Foreskin fibroblast (primary cell): ENCODE measurements at places on chromosomes 5 and 9.

DNA sequence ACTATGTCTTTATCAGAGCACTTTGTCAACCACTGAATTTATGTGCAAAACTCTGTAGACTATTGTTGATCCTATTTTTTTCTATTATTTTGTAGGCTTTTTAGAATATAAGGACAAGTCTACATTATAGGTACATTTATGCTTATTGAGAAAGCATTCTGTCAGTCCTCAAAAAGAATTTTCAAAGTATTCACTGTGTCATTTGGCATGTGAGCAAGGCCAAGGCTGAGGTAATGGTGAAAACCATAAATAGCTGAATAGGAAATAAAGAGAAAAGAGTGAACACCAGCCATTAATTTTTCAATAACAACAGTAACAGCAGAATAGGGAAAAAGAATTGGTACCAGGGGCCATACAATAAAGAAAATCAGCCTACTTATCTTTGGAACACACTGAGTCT is 21.0 kb downstream of the SKIC3 start:
- DNase-seq, result no peak

GRCh38 chr9:116844621-116845020 is 157.5 kb downstream of the TRIM32 start:
- no peak for DNase-seq

DNA sequence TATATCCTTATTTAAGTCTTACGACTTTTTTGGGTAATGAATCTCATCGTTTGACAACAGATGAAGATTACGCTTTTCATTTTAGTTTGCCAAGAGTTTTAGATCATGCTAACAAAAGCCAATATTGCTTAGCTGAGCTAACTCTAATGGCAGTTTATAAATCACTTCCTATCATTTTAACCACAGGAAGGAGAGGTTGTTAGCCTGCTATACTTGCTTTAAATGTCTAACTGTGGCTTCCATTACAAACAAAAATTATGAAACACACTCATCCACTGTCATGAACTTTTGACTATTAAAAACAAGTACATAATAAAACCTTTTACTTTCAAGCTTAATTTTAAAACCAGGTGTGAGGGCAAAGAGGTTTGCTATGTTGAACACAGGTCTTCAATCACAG is 53.7 kb upstream of the ANKH start:
- no peak for DNase-seq

DNA sequence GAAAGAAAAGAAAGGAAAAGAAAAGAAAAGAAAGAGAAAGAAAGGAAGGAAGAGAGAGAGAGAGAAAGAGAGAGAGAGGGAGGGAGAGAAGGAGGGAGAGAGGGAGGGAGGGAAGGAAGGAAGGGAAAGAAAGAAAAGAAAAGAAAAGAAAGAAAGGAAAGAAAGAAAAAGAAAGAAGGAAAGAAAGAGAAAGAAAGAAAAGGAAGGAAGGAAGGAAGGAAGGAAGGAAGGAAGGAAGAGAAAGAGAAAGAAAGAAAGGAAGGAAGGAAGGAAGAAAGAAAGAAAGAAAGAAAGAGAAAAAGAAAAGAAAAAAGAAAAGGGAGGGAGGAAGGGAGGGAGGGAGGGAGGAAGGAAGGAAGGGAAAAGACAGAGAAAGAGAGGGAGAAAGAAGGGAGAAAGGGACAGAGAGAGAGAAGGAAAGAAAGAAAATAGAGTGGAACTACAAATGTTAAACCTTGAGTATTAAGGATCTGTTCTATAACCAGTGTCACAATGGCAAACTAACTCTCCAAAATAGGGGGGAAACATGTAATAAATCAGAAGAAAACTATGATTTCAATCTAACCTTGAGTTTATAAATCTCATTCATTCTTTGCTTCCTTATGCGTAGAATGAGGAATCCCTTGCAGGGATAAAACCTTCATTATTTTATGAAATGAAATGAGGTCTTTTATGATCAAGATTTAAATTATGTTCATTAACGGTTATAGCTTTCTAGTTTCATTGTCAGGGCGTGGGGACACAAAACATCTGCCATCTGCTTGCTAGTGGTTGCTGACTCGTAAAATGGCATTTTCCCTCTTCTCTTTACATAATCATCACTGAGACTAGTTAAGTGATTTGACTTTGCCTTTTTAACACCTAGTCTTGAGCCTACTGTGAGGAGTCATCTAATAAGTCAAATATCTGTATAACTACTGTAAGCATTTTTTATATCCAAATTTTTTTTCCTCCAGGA is 40.7 kb upstream of the RAD23B start:
- DNase-seq, result no peak

DNA sequence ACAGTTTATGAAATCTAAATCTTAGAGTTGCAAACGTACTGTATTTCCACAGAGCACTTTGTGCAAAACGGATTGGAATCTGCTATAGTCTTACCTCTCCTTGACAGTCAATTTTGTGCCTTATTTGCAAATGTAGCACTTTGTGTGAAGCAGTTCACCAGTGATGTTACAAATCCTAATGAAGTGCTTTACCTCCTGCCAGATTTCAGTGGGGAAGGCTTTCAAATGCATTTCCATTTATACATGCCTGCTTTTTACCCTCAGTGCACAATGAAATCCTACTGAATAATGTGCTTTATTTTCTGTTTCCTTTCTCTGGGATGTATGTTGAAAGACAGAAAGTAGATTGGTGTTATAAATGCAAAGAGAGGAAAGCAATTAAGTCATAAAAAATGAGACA is 2141.6 kb upstream of the C9orf72 start:
- DNase-seq, result no peak

DNA sequence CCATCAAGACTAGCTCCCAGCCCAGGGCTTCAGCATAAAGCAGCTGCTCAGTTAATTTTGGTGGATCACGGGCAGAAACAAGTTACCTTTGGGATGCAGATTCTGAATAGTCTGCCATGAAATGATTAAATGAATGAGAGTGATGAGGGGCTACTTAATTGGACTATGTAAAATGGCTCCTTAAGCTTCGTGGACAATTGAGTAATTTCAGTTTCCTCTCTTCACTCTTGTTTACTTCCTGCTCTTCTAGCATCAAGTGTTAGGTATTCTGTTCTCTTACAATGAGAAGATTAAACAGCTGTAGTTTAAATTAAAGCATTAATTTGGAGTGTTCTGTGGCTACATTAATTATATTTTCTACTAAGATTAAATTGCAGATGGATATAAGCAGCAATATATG is 28.1 kb downstream of the PIK3R1 start:
- no peak for DNase-seq

GRCh38 chr9:129854588-129855110 is 19.4 kb downstream of the USP20 start:
- DNase-seq, result no peak

DNA sequence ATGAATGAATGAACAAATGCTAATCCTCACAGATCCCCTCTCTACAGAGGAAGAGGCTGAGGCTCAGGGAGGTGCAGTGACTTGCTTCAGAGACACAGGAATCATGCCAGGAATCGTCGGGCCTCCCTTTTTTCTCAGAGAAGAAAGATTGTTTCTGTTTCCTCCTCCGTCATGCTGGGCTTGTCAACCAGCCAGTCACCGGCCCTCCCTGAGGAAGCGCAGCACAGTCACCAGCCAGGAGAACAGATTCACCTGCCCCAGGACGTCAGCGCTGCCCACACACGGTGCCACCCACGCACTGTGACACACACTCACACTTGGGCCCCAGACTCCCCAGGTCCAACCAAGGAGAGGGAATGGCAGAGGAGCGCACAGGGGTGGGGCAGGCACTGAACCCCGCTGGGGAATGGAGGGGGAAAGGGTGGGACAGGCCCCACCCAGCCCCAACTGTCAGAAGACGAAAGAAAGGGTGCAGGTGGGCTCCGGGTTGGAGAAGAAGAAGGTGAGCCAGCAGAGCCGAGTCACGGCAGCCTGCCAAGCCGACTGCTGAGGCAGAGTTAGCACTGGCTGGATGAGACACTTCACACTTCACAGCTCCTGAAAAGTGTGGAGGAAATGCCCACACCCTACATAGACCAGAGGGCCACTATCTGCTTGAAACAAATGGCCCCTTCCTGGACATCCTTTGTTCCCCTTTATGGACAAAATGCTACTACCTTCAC is 13.8 kb upstream of the ERGIC1 start:
- no peak for DNase-seq
